ENCODE measurements at places on chromosomes 4 and X. TPM values are rescaled to one million over a fixed set of nuclear protein-coding genes. Genes with fewer than 3 reads are reported as not detected.

APLN gene
- total RNA-seq = 3.8 TPM

UGT2B11 gene
- not detected for total RNA-seq

ATP11C gene
- total RNA-seq = 27.0 TPM

PABPC5 gene
- total RNA-seq = not detected

CLIC2 gene
- 0.60 TPM for total RNA-seq

ZBTB33 gene
- total RNA-seq = 12.3 TPM

BMPR1B gene
- total RNA-seq = 4.7 TPM

SCD5 gene
- 33.2 TPM for total RNA-seq

PABPC4L gene
- not detected for total RNA-seq

- DNase-seq = no peak
Measured at GRCh38 chrX:153905481-153906095, 1.1 kb downstream of the AVPR2 start.

DNA sequence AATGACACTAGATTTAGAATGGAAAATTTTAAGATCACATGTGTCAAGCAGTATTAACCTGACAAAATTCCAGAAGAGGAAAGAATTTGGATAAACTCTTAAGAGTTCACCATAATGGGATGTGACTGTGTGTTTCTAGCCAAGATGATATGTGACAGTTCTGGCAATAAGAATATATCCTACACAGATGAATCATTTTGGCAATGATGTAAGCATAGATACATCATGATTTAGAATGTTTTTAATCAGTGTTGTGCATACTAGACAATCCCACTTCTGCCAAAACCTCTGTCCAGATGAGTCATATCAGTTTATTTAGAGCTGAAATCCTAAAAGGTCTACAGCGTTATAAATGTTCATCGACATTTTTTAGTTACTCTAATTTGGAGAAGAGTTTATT lies 48.8 kb downstream of the PTCHD1 start:
- DNase-seq = peak; percentile 52

- peak; percentile 43 for DNase-seq
Measured at GRCh38 chr4:120731561-120731960, 191.0 kb downstream of the PRDM5 start.

GRCh38 chrX:45614853-45615252 lies 414.2 kb upstream of the DIPK2B start:
- DNase-seq = peak; percentile 37

GRCh38 chr4:169153481-169154087 lies 117.2 kb downstream of the SH3RF1 start:
- no peak for DNase-seq

GRCh38 chr4:70556856-70557255 lies 35.2 kb upstream of the AMBN start:
- DNase-seq = no peak

DNA sequence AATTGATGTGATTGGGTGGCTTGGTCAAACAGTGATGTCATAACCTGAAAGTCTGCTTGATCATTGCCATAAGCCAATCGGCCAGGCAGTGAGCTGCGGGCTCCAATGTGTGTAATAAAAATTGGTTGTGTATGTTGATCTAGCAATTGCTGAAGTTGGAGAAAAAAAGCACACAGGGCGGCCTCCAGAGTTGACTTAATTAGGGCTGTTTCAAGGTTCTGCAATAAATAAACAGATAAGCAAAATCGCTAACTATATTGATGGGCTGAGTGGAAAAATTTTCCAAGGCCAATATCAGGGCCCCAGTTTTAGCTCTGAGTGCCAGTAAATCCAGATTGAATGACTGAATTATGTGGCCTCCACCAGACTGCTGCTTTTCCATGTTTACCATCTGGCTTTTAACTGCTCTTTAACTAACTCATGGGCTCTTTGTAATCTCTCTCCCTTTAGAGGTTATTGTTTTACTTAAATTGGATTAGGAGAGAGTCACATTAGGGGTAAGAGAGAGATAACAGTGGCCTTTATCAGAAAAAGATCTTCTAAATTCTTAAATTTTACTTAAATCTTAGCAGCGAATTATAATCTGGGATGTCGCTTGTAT lies 160.6 kb upstream of the WDFY3 start:
- DNase-seq = no peak

GRCh38 chrX:8139716-8140115 lies 31.4 kb downstream of the VCX2 start:
- peak; percentile 20 for DNase-seq

- DNase-seq = no peak
Measured at GRCh38 chr4:123972031-123972430, 575.4 kb downstream of the SPRY1 start.

GRCh38 chr4:61335241-61335763 lies 135.2 kb downstream of the ADGRL3 start:
- no peak for DNase-seq

- DNase-seq = no peak
Measured at GRCh38 chr4:36208893-36209473, 35.3 kb downstream of the ARAP2 start.

DNA sequence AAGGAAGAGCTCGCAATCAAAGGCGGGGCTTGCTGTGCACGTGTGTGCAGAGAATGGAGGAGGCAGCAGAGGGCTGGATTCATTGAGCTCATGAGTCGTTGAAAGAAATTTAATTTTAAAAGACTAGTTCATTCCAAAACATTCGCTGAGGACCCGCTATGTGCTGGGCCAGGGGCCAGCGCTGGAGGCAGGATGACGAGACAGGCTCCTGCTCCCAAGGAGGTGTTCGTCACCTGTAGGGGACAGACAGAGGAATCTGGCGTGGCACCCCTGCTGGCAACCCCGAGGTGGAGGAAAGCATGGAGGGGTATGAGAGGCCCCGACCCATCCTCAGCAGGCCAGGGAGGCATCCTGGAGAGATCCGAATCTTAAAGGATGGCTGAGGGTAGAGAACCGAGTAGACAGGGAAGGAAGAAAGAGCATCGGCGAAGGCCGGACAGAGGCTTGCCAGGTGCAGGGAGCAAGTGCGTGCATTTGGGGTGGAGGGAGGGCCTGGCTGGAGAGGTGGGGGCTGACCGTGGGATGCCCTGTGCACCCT lies 96.4 kb downstream of the CPZ start:
- DNase-seq = no peak

GRCh38 chr4:20859097-20859781 lies 159.0 kb downstream of the PACRGL start:
- no peak for DNase-seq

GRCh38 chrX:153909024-153909979 lies 4.8 kb downstream of the AVPR2 start:
- no peak for DNase-seq

- DNase-seq = no peak
Measured at GRCh38 chr4:38872620-38873019, 5.0 kb downstream of the FAM114A1 start.

GRCh38 chrX:30521440-30522182 lies 56.0 kb downstream of the TASL start:
- peak; percentile 83 for DNase-seq

Data from HT1080 (cell line).